ENCODE measurements at places on chromosomes 4 and X.
A peak's percentile ranks its signal among the peaks of the same experiment; 100 is the strongest.

DNA sequence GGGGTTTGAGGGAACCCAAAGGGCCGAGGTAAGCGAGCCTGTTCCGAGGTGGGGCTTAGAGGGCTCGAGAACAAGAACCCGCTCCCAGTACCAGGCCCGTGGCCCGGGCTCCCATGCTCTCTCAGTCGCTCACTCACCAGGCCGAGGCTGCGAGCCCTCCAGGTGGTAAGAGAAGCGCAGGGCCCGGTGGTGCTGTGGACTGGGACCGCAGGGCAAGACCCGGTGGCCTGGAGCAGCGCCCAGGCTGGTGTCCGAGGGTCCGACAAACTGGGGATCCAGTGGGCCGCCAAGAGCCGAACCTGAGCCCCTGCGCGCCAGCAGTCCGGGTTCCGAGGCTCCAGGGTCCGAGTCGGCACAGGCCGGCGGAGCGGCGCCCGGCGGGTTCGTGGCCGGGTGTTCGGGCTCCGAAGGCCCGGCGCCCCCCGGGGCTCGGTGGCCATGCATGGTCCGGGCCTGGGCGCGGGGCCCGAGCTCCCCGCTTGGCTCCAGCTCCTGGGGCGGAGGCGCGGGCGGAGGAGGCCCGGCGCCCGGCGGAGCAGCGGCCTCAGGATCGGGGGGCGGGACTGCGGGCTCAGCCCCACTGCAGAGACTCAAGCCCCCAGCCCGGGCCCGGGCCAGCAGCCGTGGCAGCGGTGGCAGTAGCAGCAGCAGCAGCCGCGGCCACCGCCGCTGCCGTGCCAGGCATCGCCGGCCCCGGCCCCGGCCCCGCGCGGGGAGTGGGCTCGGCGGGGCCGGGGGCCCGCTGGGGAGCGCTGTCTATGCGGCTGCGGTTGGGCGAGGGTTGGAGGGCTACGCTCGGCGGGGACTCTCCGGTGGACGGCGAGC, 833 bp downstream of the FGD1 start:
- H3K27ac ChIP-seq: peak overlapping the region; percentile 60
- no peaks in the 10 kb centered on the region for H3K4me1 ChIP-seq
- H3K4me3 ChIP-seq: peak overlapping the region; percentile 64
- H3K36me3 ChIP-seq: no peaks in the 10 kb centered on the region
- H3K27me3 ChIP-seq: no peaks in the 10 kb centered on the region

GRCh38 chr4:109041463-109042360, 260.7 kb downstream of the COL25A1 start:
- H3K4me1 ChIP-seq: no peaks in the 10 kb centered on the region
- no peak overlapping the region for H3K27ac ChIP-seq
- DNase-seq: no peak
- no peak overlapping the region for H3K4me3 ChIP-seq

DNA sequence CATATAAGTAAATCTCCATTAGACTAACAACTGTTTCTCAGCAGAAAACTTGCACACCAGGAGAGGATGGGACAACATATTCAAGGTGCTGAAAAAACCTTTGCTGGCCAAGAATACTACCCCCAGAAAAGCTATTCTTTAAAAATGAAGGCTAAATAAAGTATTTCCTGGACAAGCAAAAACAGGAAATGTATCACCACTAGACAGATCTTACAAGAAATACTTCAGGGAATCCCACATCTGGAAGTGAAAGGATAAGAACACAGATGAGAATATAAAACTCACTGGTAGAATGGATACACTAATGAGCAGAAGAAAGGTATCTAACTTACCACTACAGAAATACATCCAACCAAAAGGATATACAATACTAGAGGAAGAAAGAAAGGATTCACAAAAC, 27.0 kb upstream of the ADH1C start:
- H3K27me3 ChIP-seq: no peaks in the 10 kb centered on the region
- no peaks in the 10 kb centered on the region for H3K36me3 ChIP-seq
- no peak overlapping the region for H3K27ac ChIP-seq

DNA sequence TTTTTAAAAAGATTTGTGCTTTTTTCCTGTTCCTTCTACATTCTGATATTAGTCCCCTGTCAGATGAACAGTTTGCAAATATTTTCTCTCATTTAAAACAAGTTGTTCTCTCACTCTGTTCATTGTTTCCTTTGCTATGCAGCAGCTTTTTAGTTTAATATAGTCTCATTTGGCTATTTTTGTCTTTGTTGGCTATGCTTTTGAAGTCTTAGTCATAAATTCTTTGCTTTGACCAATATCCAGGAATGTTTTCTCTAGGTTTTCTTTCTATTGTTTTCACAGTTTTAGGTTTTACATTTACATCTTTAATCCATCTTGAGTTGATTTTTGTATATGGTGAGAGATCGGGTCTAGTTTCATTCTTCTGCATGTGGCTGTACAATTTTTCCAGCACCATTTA, 136.8 kb downstream of the TET2 start:
- H3K27me3 ChIP-seq: no peaks in the 10 kb centered on the region
- no peak for DNase-seq
- no peak overlapping the region for H3K27ac ChIP-seq
- no peaks in the 10 kb centered on the region for H3K4me1 ChIP-seq
- no peak overlapping the region for H3K4me3 ChIP-seq

GRCh38 chrX:150316564-150316963, 46.6 kb upstream of the MAMLD1 start:
- no peak for DNase-seq
- H3K4me3 ChIP-seq: no peak overlapping the region
- H3K27ac ChIP-seq: no peak overlapping the region
- H3K4me1 ChIP-seq: no peaks in the 10 kb centered on the region
- H3K36me3 ChIP-seq: no peaks in the 10 kb centered on the region

- H3K27me3 ChIP-seq: no peaks in the 10 kb centered on the region
- H3K36me3 ChIP-seq: no peaks in the 10 kb centered on the region
- no peak overlapping the region for H3K4me3 ChIP-seq
- no peaks in the 10 kb centered on the region for H3K4me1 ChIP-seq
- H3K27ac ChIP-seq: no peak overlapping the region
Measured at GRCh38 chrX:119617517-119618164, 11.4 kb upstream of the NKRF start.

- no peaks in the 10 kb centered on the region for H3K4me1 ChIP-seq
- no peaks in the 10 kb centered on the region for H3K36me3 ChIP-seq
- no peak overlapping the region for H3K4me3 ChIP-seq
- no peak overlapping the region for H3K27ac ChIP-seq
- DNase-seq: no peak
Measured at GRCh38 chrX:25079020-25079419, 63.3 kb upstream of the ARX start.

GRCh38 chr4:175758050-175759024, 53.7 kb downstream of the GPM6A start:
- H3K27me3 ChIP-seq: no peaks in the 10 kb centered on the region
- H3K27ac ChIP-seq: no peak overlapping the region
- H3K36me3 ChIP-seq: no peaks in the 10 kb centered on the region
- H3K4me3 ChIP-seq: no peak overlapping the region
- no peak for DNase-seq

GRCh38 chr4:8353912-8354453, 84.4 kb downstream of the HTRA3 start:
- H3K27me3 ChIP-seq: no peaks in the 10 kb centered on the region
- H3K4me1 ChIP-seq: peaks cover 7% of the 10 kb centered on the region
- no peaks in the 10 kb centered on the region for H3K36me3 ChIP-seq
- H3K4me3 ChIP-seq: no peak overlapping the region
- DNase-seq: no peak

- no peak for DNase-seq
- no peaks in the 10 kb centered on the region for H3K27me3 ChIP-seq
- no peak overlapping the region for H3K27ac ChIP-seq
Measured at GRCh38 chr4:138182838-138183426, 59.2 kb downstream of the SLC7A11 start.

DNA sequence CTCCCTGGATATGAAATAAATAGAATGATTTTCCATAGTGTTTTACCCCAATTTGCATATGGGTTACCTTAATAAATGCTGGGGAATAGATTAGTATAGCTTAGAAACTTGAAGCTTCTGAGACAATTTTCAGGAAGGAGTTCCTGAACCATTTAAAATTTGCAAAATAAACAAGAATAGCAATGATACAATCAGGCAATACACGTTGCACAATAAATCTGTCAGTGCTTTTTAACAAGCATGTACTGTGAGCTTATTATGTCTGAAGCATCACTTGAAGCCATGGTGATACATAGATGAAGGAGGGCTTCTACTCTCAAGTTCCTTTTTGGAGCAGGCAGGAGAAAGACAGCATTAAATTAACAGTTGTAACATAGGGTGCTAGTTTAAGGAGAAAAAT, 84.2 kb upstream of the WDFY3 start:
- H3K27ac ChIP-seq: no peak overlapping the region
- DNase-seq: no peak
- no peak overlapping the region for H3K4me3 ChIP-seq
- H3K4me1 ChIP-seq: no peaks in the 10 kb centered on the region
- no peaks in the 10 kb centered on the region for H3K36me3 ChIP-seq
- H3K27me3 ChIP-seq: no peaks in the 10 kb centered on the region

GRCh38 chr4:67879486-67879885, 4.3 kb downstream of the TMPRSS11D start:
- no peak for DNase-seq
- H3K27me3 ChIP-seq: no peaks in the 10 kb centered on the region
- no peak overlapping the region for H3K27ac ChIP-seq
- no peaks in the 10 kb centered on the region for H3K4me1 ChIP-seq
- H3K4me3 ChIP-seq: no peak overlapping the region
- H3K36me3 ChIP-seq: no peaks in the 10 kb centered on the region

GRCh38 chr4:6873291-6873690, 36.3 kb upstream of the TBC1D14 start:
- DNase-seq: no peak
- H3K4me1 ChIP-seq: no peaks in the 10 kb centered on the region
- H3K27ac ChIP-seq: no peak overlapping the region

DNA sequence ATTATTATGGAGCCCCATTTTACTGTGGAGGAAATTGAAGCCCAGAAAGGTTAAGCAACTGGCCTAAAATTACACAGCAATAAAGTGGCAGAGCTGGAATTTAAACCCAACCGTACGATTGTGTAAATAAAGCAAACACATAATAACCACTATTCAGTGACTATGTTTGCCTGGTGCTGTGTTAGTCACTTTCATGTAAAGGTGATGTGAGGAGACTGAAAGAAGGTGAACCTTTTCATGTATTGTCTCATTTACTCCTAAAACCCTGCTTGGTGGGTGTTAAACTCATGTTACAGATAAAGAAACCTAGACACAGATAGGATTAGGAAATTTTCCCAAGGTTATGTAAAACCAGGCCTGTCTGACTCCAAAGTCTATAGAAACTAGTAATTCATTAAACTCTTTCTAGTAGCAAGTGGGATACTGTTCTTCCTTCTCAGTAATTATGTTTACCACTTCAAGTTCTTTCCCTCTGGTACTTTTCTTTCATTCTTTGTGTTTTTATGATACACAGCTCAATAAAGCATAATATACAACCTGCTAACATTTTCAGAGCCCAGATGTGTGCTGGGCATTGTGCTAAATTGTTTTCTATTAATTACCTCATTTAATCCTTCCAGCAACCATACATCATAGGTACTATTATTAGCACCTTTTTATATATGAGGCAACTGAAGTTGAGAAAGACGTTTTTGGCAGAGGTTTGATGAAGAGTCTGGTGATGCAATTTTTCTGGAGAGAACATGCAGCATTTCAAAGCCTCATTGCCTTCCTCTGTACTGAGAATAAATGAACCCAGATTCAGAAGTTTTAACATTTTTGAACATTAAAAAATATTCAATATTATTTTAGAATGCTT, 202.7 kb downstream of the SPRY1 start:
- H3K4me3 ChIP-seq: no peak overlapping the region
- H3K36me3 ChIP-seq: no peaks in the 10 kb centered on the region
- no peak for DNase-seq
- no peaks in the 10 kb centered on the region for H3K27me3 ChIP-seq
- peak overlapping the region; percentile 81 for H3K27ac ChIP-seq
